GM23248 (cell line): ENCODE measurements at places on chromosomes 13 and 19.

DNA sequence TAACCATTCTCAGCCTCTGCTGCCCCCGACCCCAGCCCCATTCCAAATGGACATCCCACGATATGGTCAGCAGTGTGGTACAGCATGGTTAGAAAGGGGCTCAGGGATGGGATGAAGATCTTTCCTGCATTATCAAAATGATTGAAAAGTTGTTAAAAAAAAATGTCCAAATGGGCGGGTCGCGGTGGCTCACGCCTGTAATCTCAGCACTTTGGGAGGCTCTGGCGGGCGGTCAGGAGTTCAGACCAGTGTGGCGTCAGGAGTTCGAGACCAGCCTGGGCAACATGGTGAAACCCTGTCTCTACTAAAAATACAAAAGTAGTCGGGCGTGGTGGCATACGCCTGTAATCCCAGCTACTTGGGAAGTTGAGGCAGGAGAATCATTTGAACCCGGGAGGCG, 54.3 kb upstream of the ZNF254 start:
- no peak for DNase-seq

DNA sequence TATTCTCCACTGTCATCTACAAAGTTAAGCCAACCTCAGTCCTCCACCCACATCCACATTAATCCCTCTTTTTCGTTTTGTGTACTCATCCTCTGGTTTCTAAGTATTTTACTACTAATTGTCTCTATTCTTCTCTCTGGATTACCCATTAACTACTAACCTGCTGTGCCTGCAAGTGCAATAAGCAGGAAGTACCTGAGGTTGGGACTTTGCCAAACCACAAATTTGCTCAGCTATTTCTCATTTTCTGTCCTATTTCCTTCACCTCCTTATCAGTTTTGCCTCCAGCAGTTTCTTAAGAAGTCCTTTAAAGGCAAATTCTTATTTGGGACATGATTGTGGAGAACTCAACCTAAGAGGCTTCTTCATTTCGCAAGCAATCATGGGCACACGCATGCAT, 1708.9 kb downstream of the SLITRK5 start:
- no peak for DNase-seq

DNA sequence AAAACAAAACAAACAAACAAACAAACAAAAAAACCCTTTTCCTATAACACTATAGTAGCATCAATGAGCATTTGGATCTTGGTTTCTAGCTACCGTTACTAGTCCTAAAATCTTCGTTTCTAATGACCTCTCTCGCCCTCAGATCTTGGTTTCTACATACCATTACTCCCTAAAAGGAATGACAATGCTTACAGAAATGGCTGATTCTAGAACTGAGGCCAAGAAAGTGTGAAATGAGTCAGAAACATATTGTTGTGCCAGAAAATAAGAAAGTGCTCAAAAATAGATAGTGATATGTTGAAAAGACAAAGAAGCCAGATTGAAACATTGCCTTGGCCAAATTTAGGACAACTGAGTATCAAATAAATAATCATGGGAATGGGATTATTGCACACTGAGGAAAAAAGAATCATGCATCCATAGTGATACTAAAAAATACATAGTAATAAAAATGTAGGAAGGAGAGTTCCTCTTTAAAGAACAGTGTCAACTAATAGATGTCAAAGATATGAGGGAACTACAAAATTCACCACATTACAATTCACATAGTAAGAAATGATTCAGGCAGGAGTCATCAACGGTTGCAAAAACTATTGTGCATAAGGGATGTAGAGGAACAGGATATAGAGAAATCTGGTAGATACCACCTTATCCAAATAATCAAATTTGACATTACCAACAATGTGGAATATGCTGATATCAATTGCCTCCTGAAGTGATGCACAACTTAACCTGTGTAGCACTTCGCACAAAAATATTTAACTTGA, 386.6 kb downstream of the DIAPH3 start:
- peak; percentile 88 for DNase-seq

GRCh38 chr13:41587490-41587889, 130.1 kb downstream of the RGCC start:
- no peak for DNase-seq

DNA sequence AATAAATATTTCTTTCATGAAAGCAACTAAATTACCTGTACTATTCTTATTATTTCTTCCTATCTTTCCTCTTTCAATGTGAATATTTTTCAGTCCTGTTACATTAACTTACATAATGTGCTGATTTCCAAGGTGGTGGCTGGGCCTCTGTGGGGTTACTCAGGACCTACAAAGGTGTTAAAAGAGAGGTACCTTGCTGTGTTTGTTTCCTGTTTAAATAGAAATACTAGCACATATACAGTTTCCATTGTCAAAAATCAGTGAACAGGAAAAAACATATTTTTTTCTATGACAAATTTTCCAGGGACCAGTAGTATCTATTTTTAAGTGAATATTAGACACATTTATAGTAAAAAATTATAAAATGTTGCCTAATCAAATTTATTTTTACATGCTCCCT, 8.7 kb upstream of the PCDH9 start:
- no peak for DNase-seq

DNA sequence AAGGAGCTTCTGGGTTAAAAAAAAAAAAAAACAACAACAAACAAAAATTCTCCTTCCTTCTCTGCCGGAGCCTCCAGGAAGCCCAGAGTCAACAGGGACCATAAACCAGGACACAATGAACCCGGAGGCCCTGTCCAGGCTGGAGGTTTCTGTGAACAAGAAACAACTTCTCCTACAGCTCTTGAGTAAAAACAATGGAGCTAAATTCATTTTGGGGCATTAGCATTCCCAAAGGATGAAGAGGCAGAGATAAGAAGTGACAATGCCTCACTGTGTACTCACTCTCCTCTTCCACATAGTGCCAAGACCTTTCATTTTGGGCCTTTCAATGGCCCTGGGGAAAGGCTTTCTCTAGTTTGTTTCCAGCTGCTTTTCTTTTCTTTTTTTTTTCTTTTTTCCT, 9.0 kb downstream of the RHPN2 start:
- peak; percentile 69 for DNase-seq

DNA sequence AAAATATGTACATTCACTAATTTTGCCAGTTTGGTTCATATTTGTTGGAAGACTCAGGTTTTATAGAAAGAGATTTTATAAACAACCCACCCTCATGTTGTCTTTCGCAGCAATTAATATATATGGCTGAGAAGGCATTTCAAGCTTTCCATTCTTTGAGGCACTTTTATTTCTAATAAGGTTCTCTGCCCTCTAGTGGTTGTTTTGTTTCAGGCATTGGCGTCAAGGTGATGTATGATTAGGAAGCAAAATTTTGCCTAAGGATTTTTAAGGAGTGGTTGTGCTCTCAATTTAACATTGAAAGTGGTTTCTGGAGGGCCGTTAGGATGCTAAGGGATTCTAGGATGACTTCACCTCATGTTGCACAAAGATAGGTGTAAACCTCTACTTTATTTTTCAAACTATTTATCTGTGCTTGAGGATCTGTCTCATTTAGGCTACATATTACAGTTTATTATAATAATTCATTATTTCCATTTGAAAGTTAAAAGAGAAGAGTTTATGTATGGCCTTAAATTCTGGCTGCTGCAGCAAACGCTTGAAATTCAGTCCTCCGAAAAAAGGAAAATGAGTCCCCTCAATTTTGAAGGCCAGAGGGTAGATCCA, 35.9 kb downstream of the OXGR1 start:
- DNase-seq, result peak; percentile 59

- no peak for DNase-seq
Measured at GRCh38 chr19:41956621-41957020, 2.5 kb downstream of the RABAC1 start.
